Stimulated activated CD4-positive, alpha-beta T cell treated with anti-CD3 and anti-CD28 coated beads, TNF-alpha, amount 100 ng/mL, for 1 hour (primary cell): ENCODE measurements at places on chromosomes 3 and 15.

DNA sequence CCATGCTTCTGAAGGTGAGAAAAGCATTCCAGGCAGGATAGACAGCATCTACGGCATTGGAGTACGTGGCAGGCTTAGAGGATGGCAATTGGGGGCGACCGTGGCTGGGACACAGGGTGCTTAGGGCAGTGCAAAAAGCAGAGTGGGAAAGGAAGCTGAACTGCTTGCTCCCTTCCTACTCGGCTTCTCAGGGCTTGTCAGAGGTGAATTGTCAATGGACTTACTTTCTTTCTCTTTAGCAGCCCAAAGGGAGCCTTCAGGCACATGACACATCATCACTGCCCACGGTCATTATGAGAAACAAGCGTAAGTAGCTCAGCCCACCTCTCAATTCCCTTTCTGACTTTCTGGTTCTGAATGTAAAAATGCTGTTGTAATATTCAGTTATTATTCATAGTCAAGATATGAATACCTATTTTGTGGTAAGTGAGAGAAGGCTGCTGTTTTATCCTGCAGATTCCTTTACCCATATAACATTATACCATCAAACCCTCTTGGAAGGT, 84.3 kb downstream of the KLHL25 start:
- DNase-seq = no peak

GRCh38 chr15:31461911-31462480, 135.4 kb downstream of the KLF13 start:
- no peak for DNase-seq

- DNase-seq = no peak
These were observed 33.4 kb downstream of the ZXDC start for GRCh38 chr3:126442094-126442855.

DNA sequence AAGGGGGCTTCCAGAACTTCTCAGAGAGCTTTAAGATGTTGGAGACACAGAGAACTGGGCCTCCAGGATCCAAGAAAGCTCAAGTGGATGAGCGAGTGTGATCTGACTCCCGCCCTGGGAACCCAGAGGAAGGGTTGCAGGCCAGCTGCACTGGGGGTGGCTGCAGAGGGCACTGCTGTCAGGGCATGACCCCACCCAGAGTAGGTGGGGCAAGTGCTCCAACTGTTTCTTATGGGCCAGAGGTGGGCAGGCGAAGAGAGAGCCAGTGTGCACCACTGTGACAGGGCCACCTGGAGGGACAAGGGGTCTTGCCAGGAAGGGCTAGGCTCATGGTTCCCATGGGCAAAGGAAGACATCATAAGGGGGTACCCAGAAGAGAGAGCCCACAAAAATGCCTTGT, 48.8 kb downstream of the EXOG start:
- no peak for DNase-seq

DNA sequence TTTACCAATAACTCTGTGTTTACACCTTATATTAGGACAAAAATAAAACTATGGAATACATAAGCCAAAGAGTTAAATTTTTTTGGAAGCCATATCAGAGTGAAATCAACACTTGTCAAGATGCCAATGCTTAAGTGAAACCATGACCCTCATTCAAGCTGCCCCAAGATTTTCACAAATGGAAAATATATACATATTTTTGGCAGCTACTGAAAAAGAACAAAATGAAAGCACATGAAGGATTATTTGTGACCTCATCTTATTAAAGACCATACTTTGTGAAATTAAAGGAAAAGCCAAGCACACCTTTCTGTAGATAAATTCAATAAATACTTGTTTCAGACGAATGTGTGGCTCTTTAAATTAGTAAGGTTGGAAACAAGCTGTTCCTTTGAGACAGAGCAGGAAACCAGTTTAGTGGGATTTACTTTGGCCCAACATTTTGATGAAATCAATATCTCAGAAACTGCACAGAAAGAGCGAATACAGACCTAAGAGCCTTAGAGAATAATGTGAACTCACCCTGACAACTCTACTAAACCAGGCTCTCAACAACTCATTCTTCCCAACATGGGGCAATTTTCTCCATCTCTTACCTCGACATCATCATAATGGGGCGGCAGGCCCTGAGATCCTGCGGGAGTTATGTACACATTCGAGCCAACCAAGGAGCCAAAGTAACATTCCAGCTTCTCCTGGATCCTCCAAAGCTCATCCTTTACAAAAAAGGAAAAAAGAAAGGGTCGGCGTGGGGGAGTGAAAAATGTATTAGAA, 11.1 kb downstream of the RIOX2 start:
- no peak for DNase-seq
